Activated T-helper 9 cell treated with anti-CD3 and anti-CD28 coated beads, Interleukin-2, amount 50 U/mL, for 16 hours (primary cell): ENCODE measurements at places on chromosomes 1 and 21.

DNA sequence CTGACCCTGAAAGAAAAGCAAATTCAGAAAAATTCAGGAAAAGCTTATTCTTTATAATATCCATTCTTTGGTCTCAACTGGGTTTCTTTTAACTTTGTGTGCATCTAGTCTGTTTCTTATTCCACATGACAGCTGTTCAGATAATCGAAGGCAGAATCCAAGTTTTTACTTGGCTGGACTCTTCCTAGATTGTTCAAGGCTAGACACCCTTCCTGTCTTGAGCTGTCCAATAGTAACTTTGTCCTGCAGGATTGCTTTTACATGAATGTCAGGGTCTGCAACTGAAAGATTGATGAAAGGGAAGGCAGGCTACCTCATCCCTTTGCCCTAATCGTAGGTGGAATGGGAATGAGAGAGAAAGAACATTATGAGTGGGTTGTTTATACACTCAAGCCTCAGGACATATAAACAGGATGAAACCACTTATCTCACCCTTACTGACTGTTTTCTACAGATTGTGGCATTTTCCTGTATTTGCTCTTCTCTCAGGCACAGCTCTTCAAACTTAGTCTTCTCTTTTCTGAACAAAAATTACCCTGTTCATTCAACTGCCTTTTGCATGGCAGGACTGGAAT, 76.9 kb downstream of the LEPR start:
- DNase-seq, result no peak

GRCh38 chr1:44322367-44322766, 32.7 kb downstream of the ERI3 start:
- no peak for DNase-seq

DNA sequence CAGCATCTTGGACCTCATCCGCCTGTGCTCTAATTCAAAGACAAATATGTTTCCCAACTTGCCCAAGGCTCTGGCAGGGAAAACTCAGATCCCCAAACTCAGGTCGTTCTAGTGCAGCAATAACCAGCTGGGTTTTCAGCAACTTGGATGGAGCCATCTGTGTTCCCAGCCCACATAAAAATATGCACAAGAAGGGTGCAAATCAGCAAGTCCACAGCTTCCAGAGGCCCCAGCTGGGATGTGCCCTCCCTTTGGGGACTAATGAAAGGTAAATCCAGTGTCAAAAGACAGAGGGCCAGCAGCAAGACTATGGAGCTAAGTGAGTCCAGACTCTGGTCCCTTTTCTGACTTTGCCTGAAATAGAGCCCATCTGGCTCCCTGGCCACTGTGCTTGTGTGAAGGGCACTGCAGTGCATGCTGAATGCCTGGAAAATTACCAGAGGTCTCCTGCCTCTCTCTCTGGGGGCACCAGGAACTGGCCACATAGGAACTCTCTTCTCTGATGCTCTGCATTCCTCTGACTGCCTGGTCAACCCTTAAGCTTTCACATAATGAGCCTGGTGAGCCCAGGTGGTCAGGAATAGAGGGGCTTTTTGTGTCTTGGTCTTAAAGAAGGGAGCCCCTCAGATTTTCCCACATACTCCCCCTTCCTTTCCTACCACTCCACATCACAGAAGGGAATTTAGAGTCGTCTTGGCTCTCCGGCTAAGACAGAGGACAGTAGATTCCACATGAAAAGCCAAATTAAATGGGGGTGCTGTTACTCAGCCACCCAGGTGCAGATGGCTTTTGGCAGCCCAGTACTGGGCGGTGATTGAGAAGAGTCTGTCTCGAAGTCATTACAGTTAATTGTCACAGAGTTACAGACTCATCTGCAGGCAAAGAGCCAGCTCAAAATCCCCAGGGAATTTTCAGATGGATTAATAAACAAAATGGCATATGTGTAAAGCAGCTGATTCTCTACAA, 88.1 kb upstream of the C1orf21 start:
- DNase-seq, result no peak

GRCh38 chr1:231580874-231581273, 45.7 kb upstream of the DISC1 start:
- DNase-seq, result no peak

- DNase-seq, result no peak
Observed at GRCh38 chr1:61047061-61047460, 35.3 kb upstream of the NFIA start.

- DNase-seq, result no peak
Observed at GRCh38 chr1:156697481-156697880, 7.9 kb downstream of the CRABP2 start.

GRCh38 chr21:37425001-37425400, 58.4 kb downstream of the DYRK1A start:
- no peak for DNase-seq

DNA sequence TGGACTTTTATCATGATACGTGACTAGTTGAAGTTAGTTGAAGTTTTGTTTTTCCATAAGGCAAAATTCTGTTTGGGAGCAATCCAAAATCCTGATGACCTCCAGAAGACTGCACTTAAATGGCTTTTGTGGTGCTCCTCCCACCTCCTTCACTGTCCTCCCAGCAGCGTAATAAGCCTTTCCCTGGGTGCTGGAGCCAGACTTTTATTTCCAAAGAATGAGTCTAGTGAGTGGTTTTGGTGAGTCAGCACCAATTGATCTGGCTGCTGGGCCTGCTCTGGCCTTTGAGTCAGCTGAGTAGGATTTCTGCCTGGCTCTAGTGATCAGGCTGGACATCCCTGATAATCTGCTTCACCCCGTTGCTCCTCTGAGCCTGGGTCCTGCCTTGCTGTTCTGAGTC, 21.7 kb upstream of the KCND3 start:
- no peak for DNase-seq

DNA sequence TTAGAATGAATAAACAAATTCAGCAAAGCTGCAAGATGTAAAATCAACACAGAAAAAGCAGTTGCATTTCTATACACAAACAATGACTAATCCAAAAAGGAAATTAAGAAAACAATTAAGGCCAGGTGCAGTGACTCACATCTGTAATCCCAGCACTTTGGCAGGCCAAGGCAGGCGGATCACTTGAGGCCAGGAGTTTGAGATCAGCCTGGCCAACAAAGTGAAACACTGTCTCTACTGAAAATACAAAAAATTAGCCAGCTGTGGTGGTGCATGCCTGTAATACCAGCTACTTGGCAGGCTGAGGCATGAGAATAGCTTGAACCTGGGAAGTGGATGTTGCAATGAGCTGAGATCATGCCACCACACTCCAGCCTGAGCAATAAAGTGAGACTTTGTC, 22.3 kb downstream of the THEM4 start:
- no peak for DNase-seq
